ENCODE measurements at places on chromosomes 5 and 9.

DNA sequence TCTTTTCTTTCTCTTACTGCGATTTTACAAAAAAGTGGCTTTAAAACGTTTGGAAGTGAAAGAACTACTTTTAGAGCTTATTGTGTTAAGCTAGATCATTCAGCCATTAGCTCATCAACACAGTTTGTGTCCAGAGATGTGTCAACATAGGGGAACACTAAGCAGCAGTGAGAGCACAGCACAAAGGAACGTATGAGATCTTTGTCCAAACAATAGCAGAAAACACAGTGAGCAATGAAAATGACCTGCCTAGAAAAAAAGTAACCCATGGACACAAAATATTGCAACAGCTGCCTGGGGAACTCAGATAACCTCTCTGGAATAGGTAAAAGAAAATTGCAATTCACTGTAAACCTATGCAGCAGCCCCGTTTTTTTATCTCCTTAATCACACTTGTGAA lies 372.5 kb downstream of the ARHGEF28 start:
- DNase-seq = no peak

- no peak for DNase-seq
These were observed 19.7 kb upstream of the TRAF1 start for GRCh38 chr9:120946259-120946658.

- no peak for DNase-seq
These were observed 304.1 kb downstream of the MAT2B start for GRCh38 chr5:163809473-163809872.

DNA sequence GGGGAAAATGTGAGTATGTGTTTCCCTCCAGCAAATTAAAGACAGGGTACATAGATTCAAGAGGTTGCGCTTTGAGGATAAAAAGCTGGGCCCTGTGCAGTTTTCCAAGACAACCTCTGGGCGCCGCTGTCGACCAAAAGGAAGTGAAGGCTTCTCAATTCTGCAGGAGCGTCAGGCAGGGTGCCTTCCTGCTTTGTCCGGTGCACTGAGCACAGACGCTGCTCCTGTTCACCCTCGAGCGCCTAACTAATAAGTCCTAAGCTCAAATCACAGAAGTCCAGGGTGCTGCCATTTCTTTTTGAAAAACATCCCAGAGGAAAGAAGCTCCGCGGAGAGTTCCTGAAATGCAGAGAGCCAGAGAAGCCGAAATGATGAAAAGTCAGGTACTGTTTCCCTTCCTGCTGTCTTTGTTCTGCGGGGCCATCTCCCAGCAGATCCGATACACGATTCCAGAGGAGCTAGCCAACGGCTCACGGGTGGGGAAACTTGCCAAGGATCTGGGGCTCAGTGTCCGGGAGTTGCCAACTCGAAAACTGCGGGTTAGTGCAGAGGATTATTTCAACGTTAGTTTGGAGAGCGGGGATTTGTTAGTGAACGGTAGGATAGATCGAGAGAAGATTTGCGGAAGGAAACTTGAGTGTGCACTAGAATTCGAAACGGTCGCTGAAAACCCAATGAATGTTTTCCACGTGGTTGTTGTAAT lies at the start of gene PCDHGB1:
PCDHGB1 (plus strand) TSS at position 183 of the 703 bp plus-strand sequence; CDS start at position 345, 162 bp downstream.
- peak; percentile 13 for DNase-seq

GRCh38 chr9:108477529-108478006 lies 378.2 kb downstream of the ACTL7B start:
- peak; percentile 56 for DNase-seq

- DNase-seq = no peak
These were observed 69.2 kb downstream of the MRPL36 start for GRCh38 chr5:1730487-1730847.

DNA sequence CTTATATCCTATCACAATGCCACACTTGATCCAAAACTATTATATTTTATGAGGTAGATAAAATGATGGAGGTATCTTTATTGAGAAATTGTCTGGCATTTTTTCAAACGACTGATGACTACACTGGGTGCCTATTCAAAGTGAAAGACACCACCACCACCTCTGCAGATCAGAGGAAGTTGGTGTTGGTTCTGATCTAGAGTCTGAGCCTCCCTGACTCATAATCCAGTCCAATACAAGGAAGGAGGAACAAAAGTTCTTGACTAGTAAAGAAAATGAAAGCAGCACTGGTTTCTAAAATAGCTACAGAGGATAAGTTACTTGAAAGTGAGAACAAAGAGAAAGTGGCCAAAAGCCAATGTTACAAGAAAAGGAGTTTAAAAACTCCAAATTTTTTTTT lies 139.9 kb downstream of the RFX3 start:
- no peak for DNase-seq

GRCh38 chr5:50759526-50760270 lies 93.3 kb downstream of the PARP8 start:
- DNase-seq = no peak

- no peak for DNase-seq
These were observed 1.9 kb downstream of the SDHA start for GRCh38 chr5:219991-220390.

DNA sequence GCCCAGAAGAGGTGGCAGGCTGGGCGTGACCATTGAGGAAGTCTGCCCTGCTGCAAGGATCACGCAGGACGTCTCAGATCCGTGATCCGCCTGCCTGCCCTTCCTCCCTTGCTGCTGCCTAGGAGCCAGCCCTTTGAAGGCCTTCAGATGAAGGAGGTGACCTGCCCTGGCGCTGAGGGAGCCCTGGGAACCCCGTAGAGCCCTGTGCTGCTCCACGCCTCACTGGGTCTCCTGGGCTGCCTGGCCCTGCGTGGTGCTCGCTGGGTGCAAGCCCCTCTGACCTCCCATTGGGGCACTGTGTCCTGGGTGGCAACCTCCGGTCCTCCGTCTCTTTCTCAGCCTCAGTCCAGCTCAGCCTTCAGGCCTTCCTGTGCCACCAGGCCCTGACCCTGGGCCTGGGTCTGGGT lies 295.3 kb upstream of the IRX4 start:
- no peak for DNase-seq

DNA sequence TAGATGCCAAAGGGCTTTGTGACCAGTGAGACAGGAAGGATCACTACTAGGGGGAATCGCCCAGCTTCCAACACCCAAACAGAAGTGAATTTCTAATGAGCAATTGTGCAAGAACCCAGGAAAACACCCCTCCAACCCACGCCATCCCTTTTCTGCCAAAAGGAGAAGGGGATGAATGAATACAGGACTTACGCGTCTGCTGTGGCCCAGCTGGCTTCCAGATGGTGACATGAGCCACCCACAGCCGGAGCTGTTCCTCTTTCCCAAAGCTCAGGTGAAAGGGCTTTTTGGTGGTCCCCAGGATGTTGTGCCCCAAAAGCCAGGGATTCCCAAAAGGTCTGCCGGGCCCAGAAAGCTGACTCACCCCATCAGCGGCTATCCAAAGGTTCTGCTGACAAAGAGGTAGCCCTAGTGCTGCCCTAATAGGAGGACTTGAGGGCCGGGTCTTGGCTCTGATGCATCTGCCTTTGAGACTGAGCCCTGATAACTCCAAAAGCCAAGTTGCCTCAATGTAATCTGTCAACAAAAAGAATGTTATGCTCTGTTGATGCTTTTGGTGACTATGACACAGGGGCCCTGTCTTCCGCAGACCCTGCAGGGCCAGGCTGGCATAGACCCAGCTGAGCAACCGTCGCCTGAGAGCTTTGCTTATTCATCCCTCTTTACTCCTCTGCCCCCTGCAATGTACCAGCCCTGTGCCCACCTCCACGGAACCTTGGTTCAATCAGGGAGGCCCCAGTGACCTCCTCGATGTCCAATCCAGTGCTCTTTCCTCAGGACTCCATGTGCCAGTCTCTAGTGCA lies 14.5 kb downstream of the GSN start:
- no peak for DNase-seq

DNA sequence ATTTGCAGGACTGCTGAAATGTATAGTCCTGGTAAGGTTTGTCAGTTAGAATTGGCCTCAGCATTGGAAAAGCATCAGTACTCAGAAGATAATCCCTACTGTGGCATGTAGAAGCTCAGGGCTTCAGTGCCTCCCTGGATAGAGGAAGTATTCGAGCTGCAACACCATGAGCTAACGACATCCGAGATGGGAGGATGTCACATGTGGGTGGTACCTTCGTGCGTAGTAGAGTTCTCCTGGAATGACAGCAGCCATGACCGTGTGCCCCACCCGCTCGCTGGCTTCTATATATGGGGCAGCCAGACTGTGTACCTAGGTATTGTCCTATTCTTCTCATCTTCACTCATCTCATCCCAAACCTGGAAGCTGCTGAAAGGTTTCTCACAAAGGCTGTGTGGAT lies 345.8 kb upstream of the KLF9 start:
- DNase-seq = no peak

DNA sequence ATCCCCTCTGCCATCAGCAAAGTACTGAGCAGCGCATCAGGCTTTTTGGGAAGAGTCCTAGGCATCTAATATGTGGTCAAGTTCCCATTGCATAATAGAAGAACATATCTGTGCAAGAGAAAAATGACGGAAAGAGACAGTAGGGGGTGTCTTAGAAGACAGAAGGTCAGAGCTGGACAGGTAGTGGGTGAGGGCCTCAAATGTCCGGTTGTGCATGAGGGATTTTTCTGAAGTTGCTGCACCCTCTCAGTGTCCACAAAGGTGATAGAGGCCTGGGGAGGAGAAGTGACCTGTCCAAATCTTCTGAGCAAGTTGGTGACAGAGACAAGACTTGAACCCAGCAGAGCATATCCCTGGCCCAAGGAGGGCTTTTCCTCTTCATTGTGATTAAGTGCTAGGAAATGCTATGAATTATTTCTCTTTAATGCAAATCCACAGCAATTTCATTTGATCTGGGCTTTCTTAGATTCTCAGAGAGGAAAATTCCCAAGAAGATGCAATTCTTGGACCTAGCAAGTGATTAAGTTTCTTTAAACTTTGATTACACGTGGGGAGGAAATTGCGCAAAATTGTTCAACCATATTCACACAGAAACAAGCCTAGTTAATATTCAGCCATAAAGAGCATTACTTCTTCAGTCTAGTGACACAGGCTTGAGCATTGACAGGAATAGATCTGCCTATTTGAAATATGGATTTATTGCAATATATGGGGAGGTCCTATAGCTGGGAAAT lies at the start of gene OR2S2:
OR2S2 (minus strand) TSS at position 51 of the 734 bp plus-strand sequence. CDS start 56 bp downstream, outside the sequence.
- DNase-seq = no peak

DNA sequence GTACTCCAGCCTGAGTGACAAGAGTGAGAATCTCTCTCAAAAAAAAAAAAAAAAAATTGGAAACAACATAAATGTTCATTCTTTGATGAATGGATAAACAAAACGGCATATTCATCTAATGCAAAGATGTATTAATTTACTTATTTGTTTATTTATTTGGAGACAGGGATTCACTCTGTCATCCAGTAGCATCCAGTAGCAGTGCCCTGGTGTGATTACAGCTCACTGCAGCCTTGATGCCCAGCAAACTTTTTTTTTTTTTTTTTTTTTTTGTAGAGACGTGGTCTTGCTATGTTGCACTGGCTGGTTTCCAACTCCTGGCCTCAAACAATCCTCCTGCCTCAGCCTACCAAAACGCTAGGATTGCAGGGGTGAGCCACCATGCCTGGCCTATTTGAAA lies 24.4 kb downstream of the OR2V2 start:
- no peak for DNase-seq

- no peak for DNase-seq
These were observed 59.5 kb downstream of the MAST4 start for GRCh38 chr5:66655395-66656324.

GRCh38 chr5:41708604-41708940 lies 161.7 kb downstream of the OXCT1 start:
- DNase-seq = no peak

DNA sequence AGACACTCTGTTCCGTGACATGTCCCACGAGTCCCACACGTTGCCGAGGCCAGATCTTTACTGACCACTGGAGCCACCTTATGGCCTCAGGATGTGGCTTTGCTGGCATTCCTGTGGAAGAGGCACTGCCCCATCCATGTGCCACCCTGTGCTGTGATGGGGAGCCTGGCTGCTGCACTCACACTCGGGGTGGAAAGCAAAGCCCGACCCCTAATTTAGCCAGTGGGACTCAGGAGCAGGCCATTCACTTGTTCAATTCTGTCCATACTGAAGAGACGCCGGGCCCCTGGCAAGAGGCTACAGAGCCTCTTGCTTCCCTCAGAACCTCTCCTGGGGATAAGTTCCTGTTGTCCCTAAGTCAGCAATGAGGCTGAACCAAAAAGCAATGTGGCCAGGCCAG lies 18.6 kb upstream of the CEP72 start:
- DNase-seq = no peak

DNA sequence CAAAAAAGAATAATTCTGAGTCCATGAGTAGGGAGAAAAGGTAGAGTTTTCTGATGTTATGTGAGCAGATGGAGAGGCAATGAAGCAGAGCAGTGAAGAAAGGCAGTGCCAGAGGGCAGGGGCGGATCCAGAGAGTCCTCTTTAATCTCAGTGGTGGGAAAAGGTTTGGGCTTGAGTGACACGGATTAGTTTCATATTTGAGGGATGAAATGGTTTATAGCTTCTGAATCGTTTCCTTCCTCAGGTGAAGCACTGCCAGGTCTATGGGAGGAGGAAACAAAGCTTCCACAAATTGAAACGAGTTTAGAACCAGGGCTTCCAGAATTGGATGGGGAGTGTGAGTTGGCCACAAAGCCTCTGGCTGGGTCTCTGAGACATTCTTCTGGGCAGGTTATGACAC lies 517.0 kb upstream of the PAPPA start:
- DNase-seq = no peak

DNA sequence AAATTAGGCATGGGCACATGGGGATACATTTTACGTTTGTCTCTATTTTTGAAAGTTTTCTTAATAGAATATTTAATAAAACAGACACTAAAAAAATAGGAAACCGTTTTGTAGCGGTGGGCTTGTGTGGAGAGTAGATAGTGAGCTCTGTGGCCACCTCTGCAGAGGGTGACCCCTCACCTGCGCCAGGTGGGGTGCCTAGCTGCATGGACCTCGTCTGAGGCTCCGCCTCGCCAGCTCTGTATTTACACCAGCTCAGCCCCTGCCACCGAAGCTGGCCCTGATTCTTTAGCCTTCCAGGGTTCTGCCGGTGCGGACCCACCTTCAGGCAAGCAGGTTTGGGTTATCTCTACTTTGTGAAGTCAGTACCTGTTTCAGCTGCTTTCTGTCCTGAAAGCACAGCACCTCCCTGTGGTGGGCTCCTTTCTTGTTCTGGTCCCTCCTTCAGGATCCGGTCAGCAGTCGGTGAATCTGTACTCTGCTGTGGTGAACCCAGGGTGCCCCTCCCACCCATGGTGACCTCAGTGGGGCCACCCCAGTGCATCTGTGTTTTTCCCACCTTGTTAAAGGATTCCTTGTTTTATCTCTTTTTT lies 105.2 kb upstream of the CACNA1B start:
- DNase-seq = no peak

GRCh38 chr9:134317790-134318414 lies 8.4 kb upstream of the RXRA start:
- DNase-seq = peak; percentile 42

DNA sequence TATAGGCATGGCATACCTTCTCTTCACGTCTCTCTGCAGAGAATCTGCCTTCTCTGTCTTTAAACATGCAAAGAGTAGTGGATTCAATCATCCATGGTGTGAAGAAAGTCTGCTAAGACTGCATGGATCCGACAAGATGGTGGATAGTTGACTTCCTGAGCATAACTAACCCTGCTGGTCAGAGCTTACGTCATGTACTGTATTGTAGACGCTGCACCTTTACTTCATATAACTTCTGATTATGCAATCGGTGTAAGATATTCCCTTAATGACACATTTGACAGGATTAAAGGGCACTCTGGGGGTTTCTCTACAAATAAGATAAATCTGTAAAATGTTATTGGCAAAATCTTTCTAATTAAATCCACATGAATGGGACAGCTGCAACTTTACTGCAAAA lies 240.3 kb upstream of the NREP start:
- DNase-seq = no peak

GRCh38 chr5:132556153-132556762 lies 519 bp upstream of the RAD50 start:
- no peak for DNase-seq

GRCh38 chr5:127673117-127673800 lies 24.4 kb downstream of the CTXN3 start:
- no peak for DNase-seq
